ENCODE measurements at places on chromosomes 12 and 14.

DNA sequence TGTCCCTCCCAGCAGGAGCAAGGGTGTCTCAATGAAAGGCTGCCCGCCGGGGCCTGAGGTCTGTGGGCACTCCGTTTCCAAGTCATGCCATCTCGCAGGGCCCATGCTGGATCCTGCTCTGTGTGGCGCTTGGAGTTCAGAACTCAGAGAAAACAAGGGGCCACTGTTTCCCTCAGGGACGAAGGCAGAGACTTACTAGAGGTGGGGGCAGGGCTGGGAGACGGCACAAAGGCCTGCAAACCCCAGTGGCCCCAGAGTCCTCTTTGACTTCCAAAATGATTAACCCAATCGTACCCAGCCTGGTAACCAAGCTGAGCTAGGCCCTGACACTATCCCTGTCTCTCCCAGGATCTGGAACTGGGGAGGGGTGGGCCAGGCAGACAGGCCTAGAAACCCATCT is 95.8 kb downstream of the ITPK1 start:
- DNase-seq: no peak

DNA sequence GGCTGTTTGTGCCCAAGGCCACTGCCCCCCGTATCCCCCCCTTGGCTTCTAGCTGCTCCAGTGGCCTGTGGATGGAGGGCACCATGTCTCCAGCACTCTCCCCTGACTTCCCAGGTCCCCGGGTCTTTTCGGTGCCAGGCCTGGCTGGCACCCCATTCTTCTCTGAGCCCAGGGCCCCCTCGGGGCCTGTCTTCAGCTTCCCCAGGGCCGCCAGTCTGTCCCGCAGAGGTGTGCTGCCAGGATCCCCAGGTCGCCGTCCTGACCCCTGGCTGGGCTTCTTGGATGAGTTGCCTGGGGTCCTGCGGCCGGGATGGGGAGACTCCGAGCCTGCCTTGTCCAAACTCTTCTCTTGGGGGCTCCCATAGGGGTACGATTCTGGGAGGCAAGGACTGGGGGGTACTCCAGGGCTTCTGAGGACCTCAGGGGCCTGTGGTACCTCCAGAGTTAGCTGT is 32.5 kb downstream of the NCKAP5L start:
- DNase-seq: no peak

DNA sequence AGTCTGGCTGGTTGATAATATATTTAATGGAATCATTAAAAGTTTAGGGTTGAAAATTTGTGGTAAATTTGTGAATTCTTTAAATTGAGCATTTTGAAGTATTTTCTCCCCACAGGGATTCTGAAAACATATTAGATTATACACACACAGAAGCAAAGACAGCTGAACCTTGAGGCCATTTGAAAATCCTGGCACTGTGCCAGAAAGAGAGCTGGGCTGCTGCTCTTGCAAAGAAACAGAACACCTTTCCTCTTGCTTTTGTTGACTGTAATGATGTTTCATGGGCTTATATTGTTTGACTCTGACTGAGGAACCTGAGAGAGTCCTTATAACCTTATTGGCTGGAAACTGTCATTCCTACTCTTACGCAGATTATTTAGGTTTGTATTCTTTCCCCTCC is 4.8 kb downstream of the RNF34 start:
- peak; percentile 4 for DNase-seq

DNA sequence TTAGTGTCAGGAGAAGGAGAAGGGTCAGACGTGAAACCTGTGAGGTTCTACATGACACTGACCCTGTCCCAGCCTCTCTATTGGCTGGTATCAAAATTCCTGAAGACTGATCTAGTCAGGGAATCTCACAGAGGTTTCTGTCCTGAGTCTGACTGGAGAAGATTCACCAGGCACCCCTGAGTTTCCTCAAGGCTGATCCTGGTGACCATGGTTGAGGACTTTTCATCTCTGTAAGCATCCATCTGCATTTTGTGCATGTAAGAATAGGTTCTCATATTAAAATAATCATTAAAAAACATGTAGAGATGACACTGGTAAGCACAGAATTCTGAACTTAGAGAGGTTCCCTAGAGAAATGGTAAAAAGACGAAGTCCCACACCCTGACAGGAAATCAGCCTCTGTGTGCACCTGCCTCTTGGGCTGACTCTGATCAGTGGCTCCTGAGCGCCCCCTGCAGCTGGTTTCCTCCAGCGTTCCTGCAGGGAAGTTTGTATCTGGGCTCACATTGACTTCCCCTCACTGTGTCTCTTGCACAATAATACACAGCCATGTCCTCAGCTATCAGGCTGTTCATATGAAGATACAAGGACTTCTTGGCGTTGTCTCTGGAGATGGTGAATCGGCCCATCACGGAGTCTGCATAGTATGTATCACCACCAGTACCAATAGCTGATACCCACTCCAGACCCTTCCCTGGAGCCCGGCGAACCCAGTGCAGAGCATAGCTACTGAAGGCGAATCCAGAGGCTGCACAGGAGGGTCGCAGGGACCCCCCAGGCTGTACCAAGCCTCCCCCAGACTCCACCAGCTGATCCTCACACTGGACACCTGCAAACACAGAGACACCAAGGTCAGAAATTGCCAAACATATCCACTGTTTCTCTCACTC is 991.9 kb downstream of the TMEM121 start:
- DNase-seq: no peak

GRCh38 chr12:503111-503761 is 43.5 kb downstream of the B4GALNT3 start:
- no peak for DNase-seq

DNA sequence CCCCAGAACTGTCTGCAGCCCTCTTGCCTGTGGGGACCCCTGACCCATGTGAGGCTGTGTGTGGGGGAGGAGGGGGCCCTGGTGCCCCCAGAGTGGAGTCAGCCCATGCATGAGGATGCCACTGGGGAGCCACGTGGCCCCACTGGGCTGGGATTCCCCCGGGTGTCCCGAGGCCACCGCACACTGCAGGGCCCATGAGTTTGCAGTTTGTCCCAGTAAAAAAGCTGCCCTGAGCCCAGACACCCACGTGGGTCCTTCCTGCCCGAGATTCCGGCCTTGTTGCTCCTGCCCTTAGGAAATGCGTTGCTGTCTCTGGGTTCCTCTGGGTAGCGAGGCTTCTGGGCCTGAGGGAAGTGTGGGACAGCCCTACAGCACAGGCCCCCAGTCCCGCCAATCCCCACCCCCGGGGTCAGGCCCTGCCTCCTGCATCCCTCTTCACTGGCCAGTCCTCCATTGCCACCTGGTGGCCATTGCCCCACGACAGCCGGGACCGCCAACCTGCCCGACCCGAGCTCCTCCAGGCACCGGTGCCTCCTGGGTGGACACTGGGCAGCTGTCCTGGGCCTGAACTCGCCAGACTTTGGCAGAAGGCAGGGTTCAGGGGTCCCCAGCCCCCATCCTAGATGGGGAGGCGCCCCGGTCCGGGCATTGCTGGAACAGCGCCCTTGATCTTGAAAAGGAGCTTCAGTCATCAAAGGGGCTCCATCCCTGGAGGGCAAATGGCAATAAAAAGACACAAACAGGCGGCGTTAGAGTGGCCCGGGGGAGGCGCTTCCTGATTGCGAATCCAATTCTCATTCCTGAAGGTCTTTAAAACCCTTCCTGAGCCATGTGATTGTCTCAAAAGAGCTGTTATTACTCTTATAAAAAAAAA is 15.6 kb upstream of the C14orf180 start:
- DNase-seq: peak; percentile 59

- DNase-seq: peak; percentile 70
Measured at GRCh38 chr12:575948-576614, 87.2 kb downstream of the NINJ2 start.

- no peak for DNase-seq
Measured at GRCh38 chr12:120463712-120464111, 5.8 kb downstream of the SRSF9 start.

GRCh38 chr14:22303589-22304195 is 285.3 kb downstream of the DAD1 start:
- no peak for DNase-seq

DNA sequence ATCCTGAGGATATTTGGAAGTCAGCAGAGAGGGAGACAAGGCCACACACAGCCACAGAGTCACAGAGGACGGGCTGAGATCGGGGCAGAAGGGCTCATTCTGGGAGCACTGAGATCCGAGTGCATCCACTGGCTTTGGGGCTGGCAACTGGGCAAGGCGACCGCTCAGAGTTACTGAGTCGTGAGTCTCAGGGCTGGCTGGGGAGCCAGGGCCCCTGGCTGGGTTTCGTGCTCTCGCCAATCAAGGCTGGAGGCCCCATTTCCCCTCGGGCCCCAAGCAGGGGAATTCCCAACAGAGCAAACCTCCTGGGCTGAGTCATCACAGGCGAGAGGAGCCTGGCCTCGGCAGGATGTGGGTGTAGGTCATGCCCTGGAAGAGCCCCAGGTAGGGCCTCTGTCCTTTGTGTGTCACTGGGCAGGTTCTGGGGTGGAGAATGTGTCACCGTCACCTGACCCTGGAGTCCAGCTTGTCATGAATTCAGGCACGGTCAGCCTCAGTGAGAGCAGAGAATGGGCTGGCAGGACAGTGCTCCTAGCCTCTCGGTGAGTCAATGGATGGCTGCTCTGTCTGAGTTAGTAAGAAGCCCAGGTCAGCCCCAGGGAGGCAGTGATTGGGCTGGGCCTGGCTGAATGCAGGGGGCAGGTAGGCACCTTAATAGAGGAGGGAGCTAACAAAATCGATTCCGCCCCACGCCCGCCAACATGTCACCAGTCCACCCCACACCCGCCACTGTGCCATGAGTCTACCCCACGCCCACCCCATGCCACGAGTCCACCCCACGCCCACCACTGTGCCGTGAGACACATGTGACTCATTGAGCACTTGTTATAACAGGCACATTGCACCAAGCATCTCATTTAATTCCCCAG is 16.9 kb downstream of the ASB2 start:
- DNase-seq: no peak

GRCh38 chr14:77265561-77266335 is 5.3 kb downstream of the NGB start:
- peak; percentile 83 for DNase-seq

DNA sequence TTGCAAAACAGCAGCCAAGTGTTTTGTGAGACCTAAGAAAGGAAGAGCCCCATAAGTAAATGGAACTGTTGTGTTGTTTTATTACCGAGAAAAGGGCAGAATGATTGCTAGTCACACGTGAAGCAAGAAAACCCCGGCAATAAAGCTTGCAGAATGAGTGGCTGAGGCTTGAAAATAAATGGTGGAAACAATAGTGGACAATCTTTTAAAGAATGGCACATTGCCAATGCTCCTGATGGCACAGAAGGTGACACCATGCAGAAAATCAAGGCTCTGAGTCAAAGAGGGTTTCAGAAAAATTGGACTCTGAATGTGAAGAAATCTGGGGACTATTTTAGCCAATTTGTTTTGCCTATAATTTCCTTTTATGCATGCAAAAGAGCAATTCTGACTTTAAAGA is 4.0 kb upstream of the AQP2 start:
- DNase-seq: no peak

DNA sequence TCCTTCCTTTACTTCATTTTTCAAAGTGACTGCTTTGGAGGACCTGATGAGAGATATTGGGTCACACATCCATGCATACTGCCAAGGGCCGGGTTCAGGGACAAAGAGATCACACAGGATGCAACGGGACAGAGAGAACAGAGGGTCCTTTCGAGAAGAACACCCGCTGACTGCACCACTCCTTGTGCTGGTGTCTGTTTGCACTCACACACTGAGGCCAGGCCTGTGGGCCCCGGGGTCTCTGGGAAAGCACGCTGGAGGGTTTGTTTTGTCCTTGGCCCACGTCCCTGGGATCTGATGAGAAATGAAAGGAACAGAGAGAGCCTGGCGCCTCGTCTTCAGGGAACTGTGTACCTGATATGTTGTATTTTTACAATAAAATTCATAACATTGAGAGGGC is 42.2 kb downstream of the PAH start:
- DNase-seq: no peak

- no peak for DNase-seq
Measured at GRCh38 chr12:115485967-115486366, 791.5 kb downstream of the MED13L start.

DNA sequence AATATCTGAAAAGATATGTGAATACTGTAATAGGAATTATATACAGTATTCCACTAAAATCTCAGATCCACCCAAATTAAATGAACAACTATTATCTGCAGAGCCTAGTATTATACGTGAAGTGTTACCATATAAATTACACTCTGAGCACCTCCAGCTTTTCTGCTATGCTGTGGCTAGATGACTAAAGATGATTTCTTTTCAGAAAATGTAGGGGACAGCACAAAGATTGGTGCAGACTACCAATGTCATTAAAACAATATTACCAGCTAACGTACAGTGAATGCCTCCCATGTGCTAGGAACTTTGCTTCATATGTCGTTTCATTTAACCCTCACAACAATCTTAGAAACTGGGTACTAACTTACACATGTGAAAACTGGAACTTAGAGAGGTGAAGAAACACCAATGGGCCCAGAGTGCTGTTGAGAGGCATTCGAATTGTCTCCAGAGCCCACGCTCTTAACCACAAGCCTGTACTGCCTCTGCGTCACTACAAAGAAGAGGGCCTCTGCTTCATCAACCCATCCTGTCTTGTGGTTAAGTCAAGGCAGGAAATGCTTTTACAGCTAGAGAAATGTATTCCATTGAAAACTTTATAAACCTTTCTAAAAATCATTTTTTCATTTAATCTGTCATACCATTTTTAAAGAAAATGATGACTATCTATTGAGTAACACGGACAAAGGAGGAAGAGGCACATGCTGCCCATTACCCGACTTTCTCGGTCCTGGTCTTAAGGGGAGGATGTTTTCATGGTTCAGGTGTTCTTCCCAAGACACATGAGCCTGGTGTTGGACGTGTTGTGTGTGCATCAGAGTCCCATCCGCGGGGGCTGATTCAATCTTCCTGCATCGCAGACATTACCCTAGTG is 1.3 kb downstream of the GPR65 start:
- no peak for DNase-seq

DNA sequence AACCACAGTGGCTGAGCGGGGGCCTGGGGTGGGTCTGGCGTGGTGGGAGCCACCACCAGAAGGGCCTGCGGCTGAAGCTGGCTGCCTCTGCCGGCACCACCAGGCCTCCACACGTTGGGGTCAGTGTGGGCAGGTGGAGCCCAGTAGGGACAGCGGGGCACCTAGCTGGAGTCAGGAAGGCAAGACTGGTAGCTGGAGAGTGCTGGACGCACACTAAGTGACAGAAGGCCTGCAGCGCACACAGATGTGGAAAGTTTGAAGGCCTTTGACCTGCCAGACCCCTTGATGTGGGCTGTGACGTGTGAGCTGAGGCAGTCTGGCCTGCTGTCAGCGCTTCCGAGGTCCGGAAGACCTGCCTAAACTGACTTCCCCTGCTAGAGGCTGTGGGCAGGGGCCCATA is 26.3 kb downstream of the RIN3 start:
- DNase-seq: no peak

- DNase-seq: no peak
Measured at GRCh38 chr12:26130728-26131127, 5.9 kb upstream of the BHLHE41 start.

- peak; percentile 68 for DNase-seq
Measured at GRCh38 chr12:109131154-109132050, 15.0 kb downstream of the ACACB start.

- DNase-seq: no peak
Measured at GRCh38 chr12:3473844-3474243, 17.2 kb upstream of the PRMT8 start.

GRCh38 chr12:90940872-90941499 is 14.0 kb downstream of the CCER1 start:
- peak; percentile 75 for DNase-seq

- peak; percentile 36 for DNase-seq
Measured at GRCh38 chr12:130226771-130227170, 64.5 kb downstream of the FZD10 start.

- DNase-seq: no peak
Measured at GRCh38 chr14:32637582-32637981, 301.1 kb upstream of the NPAS3 start.
